Subcutaneous adipose tissue (tissue), 4 donors: ENCODE measurements at places on chromosomes 1 and 21. TPM values are rescaled to one million over a fixed set of nuclear protein-coding genes. Genes with fewer than 3 reads are reported as not detected.

Gene NUDT4B
- 26.3 TPM for total RNA-seq

Gene C1orf210
- total RNA-seq: 0.34 TPM

Gene ATP6V1G3
- not detected for total RNA-seq

Gene CASQ1
- total RNA-seq: not detected

Gene GPR3
- total RNA-seq: 0.66 TPM

Gene PGLYRP3
- not detected for total RNA-seq

Gene LDLRAD2
- not detected for total RNA-seq

Gene DHRS3
- 188 TPM for total RNA-seq

Gene BRINP3
- not detected for total RNA-seq

Gene NBPF4
- not detected for total RNA-seq

Gene NSUN4
- 18.7 TPM for total RNA-seq

Gene ACOT11
- 6.6 TPM for total RNA-seq
